ENCODE measurements at places on chromosomes 4 and X. TPM values are rescaled to one million over a fixed set of nuclear protein-coding genes. Genes with fewer than 3 reads are reported as not detected.
A peak's percentile ranks its signal among the peaks of the same experiment; 100 is the strongest.

TLR3 gene
- 20.4 TPM for total RNA-seq

HSFX3 gene
- total RNA-seq, result not detected

USP51 gene
- total RNA-seq, result 6.6 TPM

BEX3 gene
- total RNA-seq, result 175 TPM

RBM46 gene
- total RNA-seq, result not detected

NXF2 gene
- not detected for total RNA-seq

LIMCH1 gene
- total RNA-seq, result 93.5 TPM

F8A3 gene
- total RNA-seq, result 1.6 TPM

PNMA6A gene
- total RNA-seq, result 1.7 TPM

CORIN gene
- 20.9 TPM for total RNA-seq

SFRP2 gene
- 119 TPM for total RNA-seq

DNA sequence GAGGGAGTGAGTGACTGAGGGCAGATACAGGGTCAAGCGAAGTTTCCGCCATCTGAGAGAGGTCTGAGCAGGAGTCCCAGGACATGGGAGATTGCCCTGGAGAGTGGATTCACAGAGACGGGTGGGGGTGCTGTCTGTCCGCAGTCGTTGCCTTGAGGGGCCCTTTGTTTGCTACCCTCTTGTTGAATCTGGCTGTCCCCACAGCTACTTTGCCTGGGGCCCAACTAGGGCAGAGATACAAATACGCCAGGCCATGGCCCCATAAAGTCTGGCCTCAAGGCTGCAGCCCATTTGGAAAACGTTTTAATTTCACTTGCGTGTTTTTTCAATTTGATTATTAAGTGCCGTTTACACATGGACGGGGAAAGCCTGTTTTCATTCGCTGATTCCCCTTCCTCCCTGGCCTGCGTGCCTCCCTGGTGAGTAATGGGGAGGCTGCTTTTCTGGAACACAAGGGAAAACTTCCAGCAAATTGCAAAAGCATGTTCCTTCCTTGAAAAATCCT, 134.4 kb downstream of the SMIM20 start:
- peak; percentile 84 for DNase-seq

GRCh38 chr4:114087596-114088230, 108.3 kb upstream of the ARSJ start:
- DNase-seq, result peak; percentile 58

GRCh38 chr4:76250962-76251361, 559 bp upstream of the FAM47E start:
- no peak for DNase-seq

- DNase-seq, result no peak
These were observed 100.5 kb upstream of the TBC1D9 start for GRCh38 chr4:140856621-140857062.

- no peak for DNase-seq
These were observed 131.2 kb downstream of the FRMPD4 start for GRCh38 chrX:12269484-12269883.

DNA sequence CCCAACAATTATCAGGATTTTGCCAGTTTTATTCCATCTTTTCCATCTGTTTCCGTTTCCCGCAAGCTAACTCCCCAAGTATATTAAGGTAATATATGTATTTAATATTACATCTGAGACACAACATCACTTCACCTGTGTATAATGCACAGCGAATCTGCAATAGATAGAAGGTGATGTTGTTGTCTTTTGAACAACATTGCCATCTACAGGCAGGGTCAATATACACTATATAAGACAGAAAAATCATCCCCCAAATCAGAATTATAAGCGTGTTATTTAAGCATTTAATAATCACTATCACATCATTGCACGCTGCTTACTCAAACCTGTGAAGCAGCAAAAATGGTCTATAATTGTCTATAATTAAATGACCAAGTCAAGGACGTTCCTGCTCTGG, 1115.5 kb downstream of the NLGN4X start:
- no peak for DNase-seq

GRCh38 chr4:94306713-94307112, 35.9 kb downstream of the HPGDS start:
- DNase-seq, result no peak

DNA sequence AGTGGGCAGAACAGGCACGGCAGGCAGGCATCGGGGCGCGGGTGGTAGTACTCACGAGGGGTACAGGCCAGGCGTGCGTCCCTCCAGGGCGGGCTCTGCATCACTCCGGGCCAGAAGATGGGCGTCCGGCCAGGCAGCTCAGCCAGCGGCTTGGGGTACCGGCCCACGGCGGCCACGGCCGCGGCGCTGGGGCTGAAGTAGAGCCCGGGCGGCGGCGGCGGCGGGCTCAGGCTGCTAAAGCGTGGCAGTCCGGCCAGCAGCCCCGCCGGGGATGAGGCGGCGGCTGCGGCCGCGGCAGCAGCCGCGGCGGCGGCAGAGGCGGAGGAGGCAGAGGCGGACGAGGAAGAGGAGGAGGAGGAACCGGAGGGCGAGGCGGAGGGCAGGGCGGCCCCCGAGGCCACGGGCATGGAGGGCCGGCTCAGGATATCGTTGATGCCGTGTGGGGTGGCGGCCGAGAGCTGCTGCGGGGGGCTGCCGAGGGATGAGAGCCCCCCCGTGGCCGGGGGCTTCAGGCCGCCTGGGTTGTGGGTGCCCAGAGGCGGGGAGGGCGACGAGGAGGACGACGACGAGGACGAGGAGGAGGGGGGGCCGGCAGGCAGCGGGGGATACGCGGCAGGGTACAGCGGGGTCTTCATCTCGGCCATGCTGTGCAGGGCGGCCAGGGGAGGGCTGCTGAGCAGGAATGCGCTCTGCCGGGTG, 1.4 kb downstream of the NKX6-1 start:
- DNase-seq, result no peak

DNA sequence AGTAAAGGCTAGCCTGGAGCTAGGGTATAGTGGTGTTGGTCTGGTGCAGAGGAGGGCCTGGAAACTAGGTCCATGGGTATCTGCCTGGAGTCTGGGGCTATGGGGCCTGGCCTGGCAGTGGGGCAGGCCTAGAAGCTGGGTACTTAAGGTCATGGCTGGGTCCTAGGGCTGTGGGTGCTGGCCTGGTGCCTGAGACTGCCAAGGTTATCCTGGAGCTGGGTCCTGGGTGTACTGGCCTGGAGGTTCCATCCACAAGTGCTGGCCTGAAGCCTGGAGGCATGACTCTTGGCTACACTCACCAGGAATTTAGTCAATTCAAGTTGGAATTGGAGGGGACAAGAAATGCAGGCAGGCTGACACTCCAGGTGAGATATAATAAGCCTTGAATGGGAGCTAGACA, 108.4 kb upstream of the ZCCHC13 start:
- no peak for DNase-seq

- no peak for DNase-seq
These were observed 5.3 kb upstream of the TRMT2B start for GRCh38 chrX:101057093-101057714.

GRCh38 chr4:112176596-112176995, 31.3 kb downstream of the FAM241A start:
- no peak for DNase-seq

- no peak for DNase-seq
These were observed 77.1 kb upstream of the SLC4A4 start for GRCh38 chr4:71261633-71262121.

GRCh38 chrX:2662586-2662985, 28.5 kb upstream of the CD99 start:
- no peak for DNase-seq

DNA sequence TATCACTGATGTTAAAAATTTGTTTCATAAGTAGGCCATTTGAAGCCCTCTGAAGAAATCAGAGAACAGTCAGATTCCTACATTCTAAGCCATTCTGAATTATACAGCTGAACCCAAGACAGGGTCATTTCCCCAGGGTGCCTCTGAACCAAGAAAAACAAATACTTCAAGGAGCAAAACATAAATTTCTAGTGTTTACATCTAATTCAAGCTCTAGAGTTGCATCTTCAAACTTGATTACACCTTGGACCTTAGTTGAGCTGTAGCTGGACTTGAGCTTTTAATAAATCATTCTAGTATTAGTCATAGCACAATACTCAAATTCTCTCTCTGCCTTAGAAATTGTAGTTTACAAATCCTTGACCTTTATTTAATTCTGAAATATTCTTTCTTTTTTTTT, 87.6 kb upstream of the IL15 start:
- no peak for DNase-seq

- no peak for DNase-seq
These were observed 6.8 kb upstream of the CDKL2 start for GRCh38 chr4:75637176-75637575.

DNA sequence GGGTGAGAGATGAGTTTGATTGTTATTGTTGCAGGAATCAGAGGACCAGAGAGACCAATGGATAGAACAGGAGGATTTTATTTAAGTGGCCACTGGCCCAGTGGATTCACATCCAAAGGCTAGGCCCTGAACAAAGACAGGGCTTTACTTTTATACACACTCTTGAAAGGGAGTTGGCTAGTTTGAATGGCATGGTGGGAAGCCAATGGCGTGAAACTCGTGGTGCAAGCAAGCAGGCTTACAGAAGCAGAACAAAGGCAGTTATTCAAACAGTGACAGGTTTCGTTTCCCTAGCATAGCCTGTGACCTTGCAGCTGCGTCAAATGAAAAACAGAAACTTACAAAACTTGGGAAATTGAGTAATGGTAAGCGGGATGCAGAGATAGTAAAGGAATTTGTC, 110.2 kb upstream of the PRDX4 start:
- DNase-seq, result no peak

- DNase-seq, result no peak
These were observed 23.9 kb upstream of the CENPU start for GRCh38 chr4:184757810-184758209.

GRCh38 chr4:32440391-32440790, 1720.2 kb downstream of the PCDH7 start:
- no peak for DNase-seq

DNA sequence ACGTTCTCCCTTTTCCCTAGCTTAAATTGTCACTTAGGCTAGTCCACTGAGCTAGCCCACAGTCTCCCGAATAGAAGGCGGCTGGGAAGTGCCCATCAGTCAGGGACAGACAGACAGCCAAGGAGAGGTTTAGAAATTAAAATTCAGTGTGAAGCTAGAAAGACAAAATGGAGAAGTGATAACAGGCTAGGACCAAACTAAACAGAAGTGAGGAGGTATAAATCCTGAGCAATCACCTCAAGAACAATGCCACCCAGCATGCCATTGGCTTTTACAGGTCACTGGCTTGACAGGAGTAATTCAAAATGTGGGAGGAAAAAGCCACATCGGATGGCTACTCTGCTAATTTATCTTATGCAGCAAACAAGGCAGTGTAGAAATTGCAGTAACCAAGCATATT, 138.9 kb downstream of the MAPK10 start:
- DNase-seq, result no peak

DNA sequence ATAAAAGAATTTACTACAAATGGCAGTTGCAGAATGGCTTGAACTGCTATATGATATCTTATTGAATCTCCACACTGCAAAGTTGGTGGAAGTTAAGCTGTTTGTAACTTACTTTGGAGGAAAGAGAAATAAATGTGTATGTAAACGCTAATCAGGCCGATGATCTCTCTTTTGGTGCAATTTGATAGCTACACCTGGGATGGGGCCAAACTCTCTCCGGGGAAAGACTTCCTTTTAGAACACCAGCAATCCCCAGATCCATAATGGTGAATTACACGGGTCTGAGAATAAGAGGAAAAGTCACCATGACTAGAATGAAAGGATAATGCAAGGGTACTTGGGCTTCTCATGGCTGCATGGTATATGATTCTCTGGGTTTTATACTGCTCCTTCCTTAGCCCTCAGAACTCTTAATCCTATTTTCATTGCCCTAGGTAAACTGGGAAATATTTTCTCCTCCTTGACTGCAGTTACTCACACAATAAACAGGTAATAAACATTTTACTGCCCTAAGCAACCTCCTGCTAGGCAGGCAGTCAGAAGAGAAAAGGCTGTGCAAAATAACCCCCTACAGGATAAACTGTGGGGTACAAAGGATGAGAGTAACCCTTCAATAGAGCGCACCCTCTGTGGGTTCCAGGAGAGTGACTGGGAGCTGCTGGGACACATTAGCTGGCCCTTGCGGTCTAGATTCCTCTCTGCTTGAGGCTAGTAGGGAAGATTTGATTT, 109.3 kb downstream of the MGST2 start:
- no peak for DNase-seq

DNA sequence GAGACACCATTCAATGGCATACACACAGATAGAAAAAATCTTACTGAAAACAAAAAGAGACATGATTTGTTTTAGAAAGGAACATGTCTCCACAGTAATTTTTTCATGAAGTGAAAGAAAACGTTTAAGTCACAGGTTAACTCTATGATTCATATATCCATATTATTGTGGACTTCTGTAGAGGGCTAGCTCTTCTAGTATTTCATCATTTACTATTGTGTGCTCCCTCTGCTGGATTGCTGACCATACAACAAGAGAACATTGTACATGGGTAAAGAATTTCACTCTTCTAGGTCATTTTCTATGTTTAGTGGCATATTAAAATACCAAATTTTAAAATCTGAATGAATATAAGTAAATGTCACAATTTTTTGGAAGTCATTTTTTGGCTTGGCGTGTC, 91.8 kb upstream of the POU3F4 start:
- no peak for DNase-seq

DNA sequence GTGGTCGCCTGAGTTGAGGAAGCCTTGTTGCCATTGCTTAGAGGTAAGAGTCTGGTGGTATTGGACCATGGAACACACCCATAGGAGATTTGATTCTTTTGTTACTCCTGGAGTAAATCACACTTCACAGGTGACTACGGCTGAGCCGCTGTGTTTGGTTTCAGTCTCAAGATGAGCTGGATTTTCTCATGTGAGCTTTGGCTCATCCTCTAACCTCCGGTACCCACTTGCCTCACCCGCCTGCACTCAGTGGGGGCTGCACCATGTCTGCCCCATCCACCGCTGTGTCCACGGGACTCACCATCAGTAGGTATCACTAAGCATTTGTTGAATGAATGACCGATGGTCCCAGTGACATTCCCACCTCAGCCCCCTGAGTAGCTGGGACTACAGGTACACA, 52.7 kb downstream of the HTT-AS start:
- DNase-seq, result no peak

GRCh38 chrX:40434443-40434842, 146.3 kb upstream of the ATP6AP2 start:
- no peak for DNase-seq

DNA sequence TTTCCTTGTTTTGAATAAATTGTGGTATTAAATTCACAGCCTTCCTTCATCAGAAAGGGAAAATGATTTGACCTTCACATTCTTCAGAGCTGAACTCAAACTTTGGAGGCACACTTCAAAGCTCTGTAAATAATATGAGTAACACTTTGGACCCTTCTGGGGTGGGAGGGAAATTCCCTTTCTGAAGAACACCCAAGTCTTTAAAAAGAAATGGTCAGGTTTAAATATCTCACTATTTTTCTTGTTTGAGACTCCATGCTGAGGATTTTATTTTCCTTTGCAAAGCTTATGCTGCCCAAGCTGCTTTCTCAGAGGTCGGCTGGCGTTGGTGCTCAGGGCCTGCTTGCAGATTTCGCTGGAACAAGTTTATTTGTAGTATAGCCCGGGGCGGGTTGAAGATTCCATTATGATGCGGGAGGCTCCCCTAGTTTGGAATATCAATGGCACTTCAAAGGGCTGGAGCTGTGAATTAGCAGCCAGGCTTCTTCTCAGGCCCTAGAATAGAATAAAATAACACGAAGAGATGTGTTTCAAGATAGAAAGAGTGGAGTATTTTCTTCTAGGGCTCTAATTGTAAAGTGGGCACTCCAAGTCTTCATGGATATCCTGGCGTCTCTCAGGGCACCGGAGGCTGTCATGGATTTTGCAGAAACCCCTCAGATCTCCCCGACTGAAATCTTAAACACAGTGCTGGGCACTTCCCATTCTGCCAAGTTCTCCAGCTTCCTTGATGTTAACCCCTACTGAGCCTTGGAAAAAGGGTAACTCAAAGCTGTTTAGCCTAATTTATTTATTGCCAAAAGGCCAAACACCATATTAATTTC, 315.6 kb downstream of the GPAT3 start:
- no peak for DNase-seq

Measured in urinary bladder (tissue), 4 donors.